ENCODE measurements at places on chromosomes 6 and 20.
A peak's percentile ranks its signal among the peaks of the same experiment; 100 is the strongest.

DNA sequence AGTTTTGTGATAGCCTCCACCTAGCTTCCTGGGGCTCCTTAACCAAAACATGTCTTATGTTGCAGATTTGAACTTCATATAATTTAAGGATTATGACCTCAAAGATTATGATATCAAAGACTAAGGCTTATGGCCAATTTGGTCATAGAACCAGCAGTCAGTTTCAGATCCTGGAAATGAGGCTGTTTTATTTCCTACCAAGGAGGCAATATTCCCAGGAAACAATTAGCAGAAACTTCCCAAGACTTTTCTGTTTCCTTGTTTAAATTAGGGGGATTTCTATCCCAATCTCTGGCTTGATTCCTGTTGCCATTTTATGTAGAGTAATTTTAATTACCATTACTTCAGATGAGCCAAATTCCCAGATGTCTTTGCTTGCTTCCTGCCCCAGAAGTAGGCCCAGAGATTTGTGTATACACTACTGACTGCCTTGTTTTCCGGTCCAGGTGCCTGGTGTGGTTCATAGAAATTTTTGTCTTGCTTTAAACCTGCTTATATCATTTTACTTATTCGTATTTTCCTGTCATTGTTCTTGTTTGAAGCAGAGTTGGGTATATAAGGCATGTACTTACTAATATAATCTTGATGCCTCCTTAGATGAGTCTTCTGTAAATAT lies 119.2 kb upstream of the TMEM170B start:
- DNase-seq, result no peak

DNA sequence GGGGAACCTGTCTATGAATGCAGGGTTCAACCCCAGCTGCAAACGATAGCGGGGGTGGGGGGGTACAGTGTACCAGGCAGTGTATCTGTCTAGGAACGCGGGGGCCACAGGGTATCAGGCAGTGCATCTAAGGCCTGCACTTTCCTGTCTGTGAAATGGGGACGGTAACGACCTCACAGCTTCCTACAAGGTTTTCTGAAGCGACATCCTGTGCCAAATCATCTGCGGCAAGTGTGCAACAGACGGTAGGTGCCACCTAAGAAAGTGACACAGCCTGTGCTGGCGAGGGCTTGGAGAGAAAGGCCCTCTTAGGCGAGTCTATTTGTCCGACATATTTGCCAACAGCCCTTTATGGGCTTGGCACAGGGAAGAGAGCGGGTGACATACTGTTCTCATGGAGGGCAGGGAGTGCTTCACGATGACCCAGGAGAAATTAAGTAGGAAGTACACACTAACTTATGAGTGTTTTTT lies 3.8 kb downstream of the DIDO1 start:
- DNase-seq, result no peak

GRCh38 chr6:62891065-62891647 lies 320.1 kb upstream of the FKBP1C start:
- no peak for DNase-seq

DNA sequence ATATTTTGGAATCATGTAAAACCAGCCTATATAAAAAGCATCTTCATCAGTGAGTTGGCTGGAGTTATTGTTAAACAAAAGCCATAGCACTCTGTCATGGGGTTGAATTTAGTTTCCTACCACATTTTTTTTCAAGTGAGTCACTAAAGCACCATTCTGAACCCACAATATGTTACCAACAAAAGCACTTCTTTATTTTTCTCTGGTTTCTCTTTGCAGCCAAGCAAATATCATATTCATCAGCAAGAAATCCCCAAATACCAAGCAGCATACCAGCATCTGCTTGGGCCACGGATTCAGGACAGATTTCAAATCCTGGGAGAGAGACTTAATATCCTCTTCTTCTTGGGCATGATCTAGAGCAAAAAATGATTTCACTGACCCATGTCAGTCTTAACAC lies 441.4 kb downstream of the BCKDHB start:
- peak; percentile 93 for DNase-seq

GRCh38 chr6:36419310-36419709 lies 23.3 kb downstream of the PXT1 start:
- DNase-seq, result no peak

DNA sequence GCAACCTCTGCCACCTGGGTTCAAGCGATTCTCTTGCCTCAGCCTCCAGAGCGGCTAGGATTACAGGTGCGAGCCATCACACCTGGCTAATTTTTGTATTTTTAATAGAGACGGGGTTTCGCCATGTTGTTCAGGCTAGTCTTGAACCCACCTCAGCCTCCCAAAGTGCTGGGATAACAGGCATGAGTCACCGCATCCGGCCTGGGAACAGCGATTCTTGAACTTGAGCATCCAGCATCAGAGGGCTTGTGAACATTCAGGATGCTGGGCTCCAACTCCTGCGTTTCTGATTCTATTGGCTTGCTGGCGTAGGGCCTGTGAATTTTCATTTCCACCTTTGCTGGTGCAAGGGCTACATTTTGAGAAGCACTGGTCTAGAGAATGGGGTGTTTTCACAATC lies 24.5 kb upstream of the PIM1 start:
- no peak for DNase-seq

DNA sequence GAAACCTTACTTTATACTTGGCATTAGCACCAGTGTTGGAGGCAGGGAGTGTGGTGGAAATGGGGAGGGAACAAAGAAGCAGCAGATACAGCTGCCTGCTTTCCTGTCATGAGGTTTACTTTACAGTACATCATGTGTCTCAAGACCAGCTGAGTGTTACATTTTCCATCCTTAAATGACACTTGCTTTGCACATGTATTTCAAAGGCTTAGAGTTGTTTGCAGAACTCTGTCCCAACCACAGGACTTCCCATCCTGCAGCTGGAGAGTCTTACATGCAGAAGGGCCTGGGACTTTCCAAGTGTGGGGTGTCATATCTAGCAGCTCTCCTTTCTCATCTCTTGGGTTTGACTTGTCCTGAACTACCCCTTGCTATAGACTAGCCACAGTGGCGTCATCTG lies 395.9 kb downstream of the DHX35 start:
- DNase-seq, result no peak

- DNase-seq, result no peak
Observed at GRCh38 chr20:43426172-43426571, 31.5 kb upstream of the SRSF6 start.

DNA sequence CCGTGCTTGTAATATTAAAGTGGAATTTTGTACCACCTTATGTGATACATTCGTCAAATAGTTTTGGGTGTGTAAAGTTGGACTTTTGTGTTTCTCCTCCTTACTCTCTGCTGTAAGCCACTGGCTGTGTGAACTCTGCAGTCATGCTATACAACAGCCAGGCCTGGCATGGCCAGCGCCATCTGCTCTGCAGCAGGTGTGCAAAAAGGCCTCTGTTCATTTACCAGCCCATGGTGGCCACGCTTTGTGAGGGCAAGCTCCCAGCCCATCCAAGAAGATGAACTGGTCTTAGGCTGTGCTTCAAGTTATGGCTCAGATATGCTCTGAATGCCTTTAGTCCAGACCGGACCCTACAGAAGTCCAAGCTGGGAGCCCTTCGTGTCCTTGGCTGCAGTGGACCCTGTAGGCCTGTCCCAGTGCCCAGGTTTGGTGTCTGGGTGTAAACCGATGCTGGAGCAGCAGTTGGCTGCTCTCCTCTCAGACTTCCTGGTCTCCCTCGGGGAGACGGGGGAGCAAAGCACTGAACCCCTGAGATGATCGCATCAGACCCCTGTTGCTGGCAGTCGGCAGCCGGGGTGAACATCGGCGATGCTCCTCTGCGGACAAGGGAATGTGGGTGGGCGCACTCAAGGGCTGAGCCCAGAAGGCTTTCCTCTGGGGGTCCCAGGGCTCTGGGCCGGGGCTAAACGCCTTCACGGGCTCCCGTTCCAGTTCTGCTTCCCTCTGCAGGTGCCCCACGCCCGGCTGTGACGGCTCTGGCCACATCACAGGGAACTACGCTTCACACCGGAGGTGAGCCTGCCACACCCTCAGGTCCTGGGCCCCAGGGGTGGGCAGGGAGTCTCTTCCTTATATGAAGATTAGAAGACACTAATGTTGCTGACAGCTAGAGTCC lies 28.6 kb upstream of the PCMTD2 start:
- DNase-seq, result no peak

DNA sequence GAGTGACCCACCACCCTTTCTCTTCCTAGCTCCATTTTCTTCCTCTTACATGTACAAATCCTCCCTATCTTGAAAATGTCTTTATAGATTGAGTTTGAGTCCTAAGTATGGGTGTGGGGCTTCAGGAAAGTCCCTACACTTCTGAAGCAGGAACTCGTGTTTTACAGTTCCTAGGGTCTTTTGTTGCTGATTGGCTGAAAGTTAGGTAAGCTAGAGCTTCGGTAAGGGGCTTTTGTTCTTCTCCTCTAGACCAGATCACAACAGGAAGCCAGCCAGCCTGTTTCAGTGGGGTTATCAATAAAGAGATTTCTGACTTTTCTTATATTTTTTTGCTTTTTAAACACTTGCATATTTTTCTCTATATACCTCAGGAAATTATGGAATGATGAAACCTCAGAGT lies 51.3 kb downstream of the CNR1 start:
- no peak for DNase-seq

- no peak for DNase-seq
Observed at GRCh38 chr20:51542033-51542570, 417 bp downstream of the NFATC2 start.

Data from fibroblast of skin of right quadriceps (primary cell).